Fibroblast of upper back skin (primary cell): ENCODE measurements at places on chromosomes 16 and 17.

- no peak for DNase-seq
Observed at GRCh38 chr17:57342963-57343589, 86.8 kb downstream of the MSI2 start.

- no peak for DNase-seq
Observed at GRCh38 chr16:89168381-89169189, 3.0 kb upstream of the CDH15 start.

DNA sequence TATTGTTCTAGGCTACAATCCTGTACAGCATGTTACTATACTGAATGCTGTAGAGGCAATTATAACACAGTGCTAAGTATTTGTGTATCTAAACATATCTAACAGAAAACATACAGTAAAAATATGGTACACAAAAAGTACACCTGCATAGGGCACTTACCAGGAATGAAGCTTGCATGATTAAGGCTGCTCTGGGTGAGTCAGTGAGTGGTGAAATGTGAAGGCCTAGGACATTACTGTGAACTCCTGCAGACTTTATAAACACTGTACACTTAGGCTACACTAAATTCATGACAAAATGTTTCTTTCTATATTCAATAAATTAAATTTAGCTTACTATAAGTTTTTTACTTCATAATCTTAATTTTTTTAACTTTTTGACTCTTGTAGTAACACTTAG is 37.1 kb downstream of the AMFR start:
- DNase-seq = peak; percentile 31

- no peak for DNase-seq
Observed at GRCh38 chr16:46848768-46849764, 18.1 kb upstream of the C16orf87 start.

GRCh38 chr17:80796430-80796861 is 195.2 kb upstream of the CHMP6 start:
- no peak for DNase-seq

DNA sequence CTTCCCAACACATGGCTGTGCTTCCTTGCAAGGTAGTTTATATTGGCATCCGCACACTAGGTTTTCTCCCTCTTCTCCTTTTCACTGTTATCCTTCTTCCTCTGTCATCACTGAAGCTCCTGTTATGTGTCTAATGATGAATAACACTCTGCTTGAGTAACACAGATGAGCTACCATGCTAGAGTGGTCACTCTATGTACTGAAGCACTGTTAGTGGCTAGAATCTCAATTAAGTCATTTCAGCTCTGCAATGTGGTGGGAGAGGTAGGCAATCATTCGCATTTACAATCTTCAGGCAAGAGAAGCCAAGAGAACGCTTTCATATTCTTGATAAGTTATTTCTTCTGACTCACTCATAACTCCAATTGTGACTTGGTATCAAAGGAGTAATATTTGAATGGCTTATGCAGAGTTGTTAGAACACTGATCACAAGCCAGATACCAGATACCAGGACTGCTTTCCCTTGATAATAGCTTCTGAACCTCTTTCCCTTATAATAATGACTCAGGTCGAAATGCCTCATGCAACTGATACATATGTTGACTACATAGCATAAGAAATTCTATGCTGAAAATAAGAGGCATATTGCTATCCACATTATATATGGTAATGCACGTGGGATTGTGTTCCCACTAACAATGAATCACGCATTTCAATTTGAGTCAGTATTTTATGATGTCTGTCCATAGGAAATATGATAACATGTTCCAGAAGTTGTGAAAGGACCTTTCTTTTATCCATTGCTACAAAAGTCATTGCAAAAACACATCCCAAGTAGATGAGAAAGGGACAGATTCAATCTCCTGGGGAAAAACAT is 158.0 kb upstream of the HS3ST3A1 start:
- peak; percentile 22 for DNase-seq

DNA sequence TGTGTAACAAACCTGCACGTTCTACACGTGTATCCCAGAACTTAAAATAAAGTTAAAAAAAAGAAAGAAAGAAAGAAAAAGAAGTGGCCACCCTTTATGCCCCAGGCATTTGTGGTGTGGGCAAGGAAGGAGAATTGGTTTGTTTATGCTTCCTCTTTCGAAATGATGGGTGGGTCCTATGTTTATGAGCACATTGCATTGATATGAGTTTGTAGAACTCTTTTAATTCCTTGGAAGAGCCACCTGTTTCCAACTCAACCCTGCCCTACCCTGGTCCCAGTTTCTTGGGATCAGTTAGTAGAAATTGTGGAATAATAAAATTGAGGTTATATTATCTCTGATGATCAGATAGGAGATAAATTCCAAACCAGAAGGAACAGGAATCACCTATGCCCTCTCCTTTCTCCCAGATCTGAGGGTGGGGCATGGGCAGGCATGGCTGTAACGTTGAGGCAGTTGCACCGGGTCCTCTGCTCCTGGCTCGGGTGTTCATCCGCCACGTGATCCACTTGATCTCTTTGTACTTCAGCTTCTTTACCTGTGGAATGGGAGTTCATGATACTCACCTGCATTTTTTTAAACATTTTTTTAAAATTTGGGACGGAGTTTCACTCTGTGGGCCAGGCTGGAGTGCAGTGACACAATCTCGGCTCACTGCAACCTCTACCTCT is 15.9 kb downstream of the CHAD start:
- DNase-seq = no peak

DNA sequence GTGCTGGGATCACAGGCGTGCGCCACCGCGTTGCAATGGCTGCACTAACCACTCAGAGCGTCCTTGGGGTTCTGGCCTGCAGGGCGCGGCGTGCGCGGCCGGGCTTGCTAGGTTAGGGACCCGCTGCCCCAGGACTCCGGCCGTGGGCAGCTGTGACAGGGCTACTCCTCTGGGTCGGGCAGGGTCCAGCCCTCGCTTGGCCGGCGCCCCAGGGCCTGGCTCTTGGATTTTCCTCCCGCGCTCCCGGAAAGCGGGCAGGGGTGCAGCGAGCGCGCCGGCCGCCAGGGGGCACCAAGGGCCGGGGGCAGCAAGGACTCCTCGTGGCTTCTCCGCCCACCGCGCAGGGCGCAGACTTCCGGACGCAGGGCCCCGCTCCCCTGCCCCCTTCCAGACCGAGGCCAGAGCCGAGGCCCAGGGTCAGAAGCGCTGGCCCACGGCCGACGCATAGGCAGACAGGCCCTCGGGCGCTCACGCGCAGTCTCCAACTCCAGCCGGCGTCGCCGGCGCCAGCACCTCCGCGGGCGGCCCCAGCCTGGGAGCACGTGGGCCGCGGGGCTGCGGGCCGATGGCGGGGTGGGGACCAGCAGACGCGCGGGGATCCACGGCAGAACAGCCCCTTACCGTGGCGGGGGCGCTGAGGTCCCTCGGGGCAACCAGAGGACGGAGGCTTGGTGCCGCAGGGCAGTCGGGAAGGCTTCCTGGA is 355 bp downstream of the TLE7 start:
- DNase-seq = no peak

GRCh38 chr17:27477050-27477888 is 21.0 kb downstream of the KSR1 start:
- DNase-seq = no peak
